OCI-LY7 (cell line): ENCODE measurements at places on chromosomes 6 and 20. TPM values are rescaled to one million over a fixed set of nuclear protein-coding genes. Genes with fewer than 3 reads are reported as not detected.
A peak's percentile ranks its signal among the peaks of the same experiment; 100 is the strongest.

GRCh38 chr20:50546729-50547314 lies 36.6 kb downstream of the PTPN1 start:
- DNase-seq, result peak; percentile 32

DNA sequence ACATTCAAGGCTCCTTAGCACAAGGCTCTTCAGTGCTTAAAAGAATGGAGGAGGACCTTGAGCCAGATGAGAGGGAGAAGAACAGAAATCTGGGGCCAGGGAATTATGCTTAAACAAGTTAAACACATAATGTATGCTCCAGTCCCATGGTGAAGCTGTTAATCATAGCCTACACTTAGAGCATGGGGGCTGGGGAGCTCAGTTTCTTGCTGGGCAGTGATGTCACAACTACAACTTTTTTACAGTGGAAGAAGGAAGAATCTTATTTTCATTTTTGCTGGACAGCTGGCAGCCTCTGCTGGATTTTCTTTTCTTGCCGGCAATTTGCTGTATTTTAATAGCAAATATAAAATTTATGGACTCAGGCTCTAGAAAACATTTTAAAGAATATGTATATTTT lies 432.5 kb downstream of the CD109 start:
- DNase-seq, result no peak

DNA sequence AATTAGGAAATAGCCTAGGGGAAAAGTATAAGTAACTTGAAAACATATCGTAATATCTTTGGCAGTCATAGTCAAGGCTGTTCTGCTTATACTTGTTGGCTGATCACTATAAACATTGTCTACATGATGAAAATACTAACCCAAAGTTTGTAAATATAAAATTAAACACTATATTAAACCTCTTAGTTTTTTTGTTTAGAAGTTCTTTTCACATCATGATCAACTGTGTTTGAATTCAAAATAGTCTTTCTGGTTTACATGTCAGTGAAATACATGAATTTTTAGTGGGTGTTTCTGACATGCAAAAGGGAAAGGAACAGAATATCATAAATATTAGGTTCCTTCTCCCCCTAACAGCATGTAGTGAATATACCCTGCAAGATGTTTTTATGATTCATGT lies 43.5 kb downstream of the ADGRG6 start:
- no peak for DNase-seq

DNA sequence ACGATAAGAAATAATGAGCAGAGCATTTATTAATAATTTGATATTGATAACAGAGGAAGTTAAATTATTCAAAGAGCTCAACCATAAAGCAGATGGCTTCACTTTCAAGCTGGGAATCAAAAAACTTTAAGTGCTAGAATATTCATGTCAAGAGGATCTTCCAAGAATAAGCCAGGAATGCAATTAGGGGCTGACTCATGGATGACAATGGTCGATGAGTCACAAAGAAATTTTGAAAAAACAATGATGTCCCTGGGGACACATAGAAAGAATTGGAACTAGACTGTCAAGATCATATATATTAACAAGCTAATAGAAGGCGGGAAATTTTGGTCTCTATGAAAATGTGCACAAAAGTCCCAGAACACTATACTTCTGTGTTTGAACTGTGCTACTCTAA lies 304.1 kb downstream of the LAMA2 start:
- DNase-seq, result no peak

DNA sequence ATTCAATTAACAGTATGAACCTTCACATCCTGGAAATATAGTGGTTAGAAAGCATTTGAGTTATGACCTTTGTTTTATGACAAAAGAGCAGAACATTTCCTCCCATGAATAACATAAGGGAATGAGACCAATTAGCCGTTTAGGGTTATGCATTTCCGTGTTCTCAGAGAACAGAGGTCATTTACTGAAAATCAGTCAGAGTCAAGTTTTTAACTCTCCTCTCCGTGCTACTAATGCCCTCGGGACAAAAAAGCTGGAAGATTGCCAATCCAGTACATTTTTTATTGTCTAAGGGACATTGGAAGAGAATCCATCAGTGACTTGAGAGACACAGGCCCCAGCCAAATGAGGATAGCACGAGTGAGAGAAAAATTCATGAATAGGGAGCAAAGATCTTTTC lies 632.7 kb downstream of the RFPL4B start:
- no peak for DNase-seq

- DNase-seq, result no peak
These were observed 120.1 kb downstream of the SYCP2 start for GRCh38 chr20:59813126-59813947.

GRCh38 chr6:42710316-42710715 lies 12.1 kb downstream of the PRPH2 start:
- no peak for DNase-seq

- no peak for DNase-seq
These were observed 736.6 kb upstream of the NRSN1 start for GRCh38 chr6:23389386-23389785.

- no peak for DNase-seq
These were observed 355.9 kb downstream of the BTBD9 start for GRCh38 chr6:38283734-38284362.

- DNase-seq, result no peak
These were observed 39.9 kb downstream of the MAP7 start for GRCh38 chr6:136510299-136510698.

GRCh38 chr20:32218156-32218900 lies 10.6 kb downstream of the POFUT1 start:
- no peak for DNase-seq

DNA sequence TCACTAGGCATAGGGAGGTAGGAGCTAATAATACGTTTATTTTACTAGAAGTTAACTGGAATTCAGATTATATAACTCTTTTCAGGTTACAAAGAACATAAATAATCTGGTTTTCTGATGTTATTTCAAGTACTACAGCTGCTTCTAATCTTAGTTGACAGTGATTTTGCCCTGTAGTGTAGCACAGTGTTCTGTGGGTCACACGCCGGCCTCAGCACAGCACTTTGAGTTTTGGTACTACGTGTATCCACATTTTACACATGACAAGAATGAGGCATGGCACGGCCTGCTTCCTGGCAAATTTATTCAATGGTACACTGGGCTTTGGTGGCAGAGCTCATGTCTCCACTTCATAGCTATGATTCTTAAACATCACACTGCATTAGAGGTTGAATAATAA lies 1.1 kb downstream of the HFE start:
- no peak for DNase-seq

GRCh38 chr6:134346932-134347545 lies 29.1 kb upstream of the SGK1 start:
- no peak for DNase-seq

DNA sequence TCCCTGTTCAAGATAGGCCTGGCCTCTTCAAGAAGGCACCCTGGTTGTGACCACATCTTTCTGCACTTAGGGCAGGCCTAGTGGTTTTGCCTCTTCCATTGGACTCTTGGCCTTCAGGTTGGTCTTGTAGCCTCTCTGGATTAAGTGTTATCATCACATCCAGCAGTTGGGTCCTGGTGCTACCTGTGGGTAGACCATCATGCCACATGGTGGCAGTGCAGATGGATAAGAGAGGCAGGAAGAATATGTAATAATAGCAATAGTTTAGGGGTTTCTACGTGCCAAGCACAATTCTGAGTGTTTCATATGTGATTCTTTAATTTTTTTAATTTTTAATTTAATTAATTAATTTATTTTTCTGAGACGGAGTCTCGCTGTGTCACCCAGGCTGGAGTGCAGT lies 28.5 kb upstream of the SNRPB2 start:
- peak; percentile 52 for DNase-seq

Gene HLA-DOA
- 55.0 and 65.4 TPM in 2 replicates for total RNA-seq

Gene MLN
- not detected in 2 replicates for total RNA-seq

Gene KIF13A
- total RNA-seq, result 0.30 TPM in 1 of 2 replicates, not detected in the other

Gene RAET1L
- not detected in 2 replicates for total RNA-seq

Gene VSTM2L
- total RNA-seq, result 0.17 TPM in 1 of 2 replicates, not detected in the other

Gene SPTLC3
- total RNA-seq, result not detected in 2 replicates

Gene EMILIN3
- total RNA-seq, result not detected in 2 replicates

Gene SIRPB2
- not detected in 2 replicates for total RNA-seq

Gene SPEF1
- total RNA-seq, result 0.27 TPM in 1 of 2 replicates, not detected in the other
